ENCODE measurements at places on chromosomes 6 and 20.

DNA sequence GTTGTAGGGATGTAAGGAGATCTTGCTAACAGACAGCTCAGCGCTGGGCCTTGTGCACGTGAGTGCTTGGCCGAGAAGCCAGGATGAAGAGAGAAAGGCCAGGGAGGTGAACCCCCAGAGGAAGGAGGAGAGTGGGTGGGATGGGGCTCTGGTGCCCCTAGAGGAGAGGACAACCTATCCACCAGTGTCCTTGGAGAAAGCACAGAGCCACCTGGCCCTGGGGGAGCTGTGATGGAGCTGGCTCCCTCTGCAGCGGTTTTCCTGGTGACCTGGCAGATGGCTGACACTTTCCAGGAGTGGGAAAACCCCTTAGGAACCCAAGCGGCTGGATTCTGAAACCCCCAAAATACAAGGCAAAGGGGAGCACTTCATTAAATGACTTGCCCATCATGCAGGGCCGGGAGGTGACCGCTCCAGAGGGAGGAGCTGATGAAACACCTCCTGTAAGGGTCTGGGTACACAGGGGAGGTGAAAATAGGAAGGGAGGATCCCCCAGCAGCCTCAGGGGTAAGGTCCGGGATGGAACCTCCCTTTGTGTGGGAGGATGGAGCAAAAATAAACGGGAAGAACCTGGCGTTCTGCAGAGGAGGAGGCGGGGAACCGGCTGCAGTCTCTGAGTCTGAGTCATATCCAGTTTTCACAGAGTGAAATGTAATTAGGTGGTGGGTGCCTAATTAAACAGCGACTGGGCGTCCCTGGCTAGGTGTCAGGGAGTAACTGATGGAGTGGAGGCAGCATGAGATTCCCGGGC, 80.4 kb downstream of the SULF2 start:
- peak; percentile 9 for DNase-seq

- peak; percentile 29 for DNase-seq
These were observed 165.2 kb downstream of the WDR27 start for GRCh38 chr6:169536446-169537170.

GRCh38 chr6:90860822-90861601, 274.1 kb upstream of the MAP3K7 start:
- DNase-seq, result peak; percentile 7

DNA sequence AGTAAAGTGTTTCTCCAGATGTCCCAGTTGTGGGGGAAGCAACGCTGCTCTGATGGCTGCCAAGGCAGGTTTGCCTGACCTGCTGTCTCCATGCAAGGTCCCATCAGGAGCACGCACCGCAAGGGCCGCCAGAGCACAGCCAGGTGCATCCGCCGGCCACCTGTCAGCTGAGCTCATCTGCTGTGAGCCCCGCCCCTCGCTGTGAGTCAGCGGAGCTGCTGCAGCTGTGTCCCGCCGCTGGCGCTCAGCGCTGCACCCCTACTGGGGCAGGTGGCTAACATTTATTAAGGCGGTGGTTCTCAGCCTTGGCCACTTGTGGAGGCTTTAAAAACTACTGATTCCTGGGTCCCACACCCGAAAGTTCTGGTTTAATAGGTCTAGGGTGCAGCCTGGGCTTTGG, 225.7 kb downstream of the UST start:
- DNase-seq, result no peak

DNA sequence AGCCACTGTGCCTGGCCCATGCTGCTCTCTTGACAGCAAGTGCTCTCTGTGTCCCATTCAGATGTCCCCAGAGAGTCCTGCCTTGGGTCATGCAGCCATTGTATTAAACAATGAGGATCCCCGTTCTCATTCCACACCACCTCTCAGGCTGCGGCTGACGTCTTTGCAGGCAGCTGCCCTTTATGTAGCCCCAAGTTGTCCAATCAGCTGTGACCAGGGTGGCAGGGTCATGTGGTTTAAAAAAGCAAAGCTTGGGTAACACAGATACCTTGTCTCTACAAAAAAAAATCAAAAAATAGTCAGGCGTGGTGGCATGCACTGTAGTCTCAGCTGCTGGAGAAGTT, 13.2 kb downstream of the GCNT2 start:
- DNase-seq, result no peak

DNA sequence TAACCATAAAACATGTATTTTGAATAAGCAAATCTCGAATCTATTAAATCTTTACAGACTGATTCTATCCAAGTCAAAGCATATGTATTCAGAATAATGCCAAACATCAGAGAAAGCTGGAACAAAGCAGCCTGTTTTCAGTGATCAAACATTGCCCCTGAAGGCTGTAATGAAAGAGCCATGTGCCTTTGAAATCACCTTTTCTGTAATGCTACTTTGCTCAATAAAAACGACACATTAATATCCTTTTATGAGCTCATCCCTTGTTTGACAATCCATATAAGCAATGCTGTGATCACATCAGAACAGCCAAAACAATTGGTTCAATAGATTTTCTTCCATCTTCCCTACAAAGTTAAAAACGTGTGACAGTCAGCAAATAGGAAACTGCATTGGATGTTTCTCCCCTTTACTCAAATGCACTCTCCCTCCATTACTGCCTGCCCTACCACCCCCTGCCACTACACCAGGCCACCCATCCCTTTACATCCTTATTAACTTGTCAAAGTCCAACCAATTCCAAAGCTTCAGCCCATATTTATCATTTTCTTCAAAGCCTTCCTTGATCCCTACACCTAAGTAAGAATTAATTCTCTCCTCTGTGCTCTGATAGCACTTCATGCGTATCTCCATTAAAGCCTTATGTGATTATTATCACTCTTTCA, 42.0 kb downstream of the THEMIS start:
- no peak for DNase-seq
